CD4-positive, CD25-positive, alpha-beta regulatory T cell (primary cell): ENCODE measurements at places on chromosomes 7 and 10. TPM values are rescaled to one million over a fixed set of nuclear protein-coding genes. Genes with fewer than 3 reads are reported as not detected.

GRCh38 chr7:36182854-36183604, 30.0 kb downstream of the EEPD1 start:
- H3K36me3 ChIP-seq: no peaks in the 10 kb centered on the region
- H3K4me1 ChIP-seq: no peaks in the 10 kb centered on the region
- DNase-seq: no peak
- H3K27ac ChIP-seq: no peak overlapping the region
- H3K27me3 ChIP-seq: no peaks in the 10 kb centered on the region

NRAP gene
- total RNA-seq: not detected

HOXA13 gene
- not detected for total RNA-seq

NANOS1 gene
- total RNA-seq: 0.27 TPM
